Prostate gland (tissue), 2 donors: ENCODE measurements at places on chromosomes 12 and 14.

DNA sequence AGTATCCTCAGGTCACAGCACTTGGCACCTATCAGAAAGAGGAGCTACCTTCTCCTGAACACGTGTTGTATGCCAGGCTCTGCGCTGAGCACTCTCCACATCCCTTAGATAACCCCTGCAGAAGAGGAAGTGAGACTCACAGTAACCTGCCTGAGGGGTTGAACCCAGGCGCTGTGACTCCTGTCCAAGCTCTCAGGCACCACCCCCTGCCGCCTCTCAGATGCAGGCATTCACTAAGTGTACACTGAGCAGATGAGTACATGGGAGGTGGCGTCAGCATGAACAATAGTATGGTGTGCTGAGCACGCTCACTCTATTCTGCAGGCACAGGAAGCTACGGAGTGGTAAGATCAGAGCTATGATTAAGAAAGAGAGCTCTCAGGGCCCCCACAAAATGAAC, 21.0 kb upstream of the RIC8B start:
- no peak for DNase-seq

DNA sequence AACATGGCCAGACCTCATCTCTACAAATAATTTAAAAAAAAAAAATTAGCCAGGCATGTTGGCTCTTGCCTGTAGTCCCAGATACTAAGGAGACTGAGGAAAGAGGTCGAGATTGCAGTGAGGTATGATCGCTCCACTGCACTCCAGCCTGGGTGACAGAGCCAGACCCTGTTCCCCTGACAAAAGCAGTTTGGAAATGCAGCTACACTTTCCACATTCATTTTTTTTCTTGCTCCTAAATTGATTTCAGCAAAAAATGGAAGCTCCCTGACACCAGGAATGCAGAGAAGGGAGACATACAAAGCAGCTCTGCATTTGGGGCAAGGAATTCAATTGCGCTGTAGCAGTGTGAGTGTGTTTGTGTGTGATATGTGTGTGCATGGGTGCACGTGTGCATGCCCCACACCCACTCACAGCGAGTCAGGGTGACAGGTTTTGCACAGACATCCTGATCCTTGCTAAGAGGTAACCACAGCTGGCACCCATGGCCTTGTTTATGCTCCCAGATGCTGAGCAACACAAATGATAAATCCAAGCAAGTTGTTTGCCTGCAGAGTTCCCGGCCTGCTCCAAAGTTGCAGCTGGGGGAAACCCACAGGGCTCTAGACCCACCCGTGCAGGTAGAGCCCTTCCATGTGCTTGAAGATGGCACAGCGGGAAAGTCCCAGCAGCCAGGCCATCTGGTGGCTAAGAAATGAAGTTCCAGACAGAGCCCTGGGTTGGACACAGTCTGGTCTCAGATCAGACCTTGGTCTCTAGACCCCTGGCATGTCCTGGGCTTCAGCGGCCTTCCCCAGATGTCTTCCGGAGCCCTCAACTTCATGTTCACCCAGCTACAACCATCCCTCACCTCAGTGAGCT, 25.9 kb upstream of the BDKRB2 start:
- DNase-seq = no peak

- DNase-seq = no peak
Measured at GRCh38 chr14:76583805-76584204, 177.5 kb upstream of the VASH1 start.

- DNase-seq = no peak
Measured at GRCh38 chr12:31804185-31804504, 75.3 kb upstream of the AMN1 start.

- DNase-seq = no peak
Measured at GRCh38 chr12:68154779-68155178, 4.8 kb downstream of the IFNG start.

GRCh38 chr12:42757624-42758119, 168.1 kb upstream of the PRICKLE1 start:
- DNase-seq = no peak
